NCI-H774 (cell line): ENCODE measurements at places on chromosomes 4 and X.
A peak's percentile ranks its signal among the peaks of the same experiment; 100 is the strongest.

GRCh38 chrX:71992711-71993110 is 82.1 kb downstream of the NHSL2 start:
- DNase-seq, result no peak

DNA sequence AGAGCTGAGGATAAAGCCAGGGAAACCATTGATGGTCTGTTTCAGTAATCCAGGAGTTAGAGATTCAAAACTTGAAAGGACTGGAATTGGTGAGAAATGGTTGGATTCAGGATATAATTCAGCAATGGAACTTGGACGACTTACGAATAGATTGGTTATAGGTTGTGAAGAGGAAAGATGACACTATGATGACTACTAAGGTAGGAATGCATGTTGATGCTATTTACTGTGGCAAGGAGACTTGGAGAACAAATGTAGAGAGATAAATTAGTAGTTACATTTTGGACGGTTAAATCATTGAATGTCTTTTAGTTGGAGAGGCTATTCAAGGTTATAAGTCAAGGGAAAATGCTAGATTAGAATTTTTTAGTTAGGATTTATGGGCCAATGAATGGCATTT is 365.4 kb upstream of the TECRL start:
- no peak for DNase-seq

GRCh38 chr4:25235401-25235800 is 1.6 kb downstream of the PI4K2B start:
- no peak for DNase-seq

DNA sequence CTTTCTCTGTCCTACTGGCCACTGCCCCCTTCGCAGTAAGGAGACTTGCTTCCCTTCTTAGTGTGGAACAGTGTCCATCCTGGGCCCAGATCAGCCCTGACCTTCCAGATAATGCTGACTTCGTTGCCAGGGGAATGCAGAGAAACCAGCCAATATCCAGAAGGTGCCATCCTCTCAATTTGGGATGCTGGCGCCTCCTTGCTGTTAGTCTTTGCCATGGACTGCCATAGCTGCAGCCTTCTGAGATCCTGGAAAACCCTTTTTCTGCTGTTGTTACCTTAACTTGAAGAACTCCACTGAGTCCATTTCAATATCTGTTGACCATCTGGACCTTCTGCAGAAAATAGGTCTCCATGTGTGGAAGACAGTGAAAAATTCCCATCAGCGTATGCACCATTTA is 21.8 kb downstream of the RAI2 start:
- no peak for DNase-seq

DNA sequence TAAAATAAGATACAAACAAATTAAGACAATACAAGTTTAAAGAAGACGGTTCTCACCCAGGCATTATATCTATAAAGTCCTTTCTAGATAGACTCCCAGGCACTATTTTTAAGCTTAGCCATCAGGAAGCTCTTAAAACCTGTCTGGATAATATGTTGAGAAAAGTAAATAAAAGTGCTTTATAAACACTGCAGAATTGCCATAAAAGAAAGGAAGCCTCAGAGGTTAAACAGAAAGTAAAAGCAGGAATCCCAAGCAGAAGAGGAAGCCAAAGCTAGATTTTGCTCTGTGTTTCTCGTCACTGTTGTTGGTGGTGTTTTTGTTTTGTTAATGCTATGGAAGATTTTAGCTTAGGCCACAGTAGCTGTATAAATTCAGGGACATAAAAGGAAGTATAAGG is 1267.3 kb downstream of the PCDH19 start:
- peak; percentile 0 for DNase-seq

- DNase-seq, result peak; percentile 30
Observed at GRCh38 chr4:94577136-94577535, 125.4 kb downstream of the PDLIM5 start.

GRCh38 chrX:12330841-12331240 is 192.6 kb downstream of the FRMPD4 start:
- no peak for DNase-seq

DNA sequence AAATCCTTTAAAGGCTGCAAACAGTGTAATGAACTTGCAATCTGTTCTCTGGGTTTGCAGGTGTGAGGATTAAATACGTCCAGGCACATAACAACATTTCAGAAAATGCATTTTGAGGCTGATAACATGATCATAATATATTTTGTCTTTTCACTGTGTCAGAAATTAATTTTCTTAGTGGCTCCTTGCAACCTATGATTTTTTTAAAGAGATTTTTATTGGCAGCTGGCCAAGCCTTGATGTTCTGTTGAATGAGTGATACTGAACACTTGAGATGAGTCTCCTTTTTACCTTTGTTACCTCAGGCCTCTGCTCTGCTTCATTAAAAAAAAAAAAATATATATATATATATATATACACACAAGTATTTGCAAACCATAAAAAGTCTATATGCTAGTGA is 68.2 kb upstream of the TENM3 start:
- DNase-seq, result no peak

GRCh38 chr4:89685690-89686089 is 151.3 kb downstream of the SNCA start:
- DNase-seq, result no peak

GRCh38 chr4:92830771-92831170 is 527.0 kb downstream of the GRID2 start:
- DNase-seq, result no peak

- DNase-seq, result no peak
Observed at GRCh38 chr4:113540859-113541258, 220.7 kb downstream of the CAMK2D start.

GRCh38 chrX:17005712-17006368 is 59.4 kb downstream of the REPS2 start:
- no peak for DNase-seq

GRCh38 chr4:153573221-153573620 is 107.1 kb downstream of the TMEM131L start:
- no peak for DNase-seq

DNA sequence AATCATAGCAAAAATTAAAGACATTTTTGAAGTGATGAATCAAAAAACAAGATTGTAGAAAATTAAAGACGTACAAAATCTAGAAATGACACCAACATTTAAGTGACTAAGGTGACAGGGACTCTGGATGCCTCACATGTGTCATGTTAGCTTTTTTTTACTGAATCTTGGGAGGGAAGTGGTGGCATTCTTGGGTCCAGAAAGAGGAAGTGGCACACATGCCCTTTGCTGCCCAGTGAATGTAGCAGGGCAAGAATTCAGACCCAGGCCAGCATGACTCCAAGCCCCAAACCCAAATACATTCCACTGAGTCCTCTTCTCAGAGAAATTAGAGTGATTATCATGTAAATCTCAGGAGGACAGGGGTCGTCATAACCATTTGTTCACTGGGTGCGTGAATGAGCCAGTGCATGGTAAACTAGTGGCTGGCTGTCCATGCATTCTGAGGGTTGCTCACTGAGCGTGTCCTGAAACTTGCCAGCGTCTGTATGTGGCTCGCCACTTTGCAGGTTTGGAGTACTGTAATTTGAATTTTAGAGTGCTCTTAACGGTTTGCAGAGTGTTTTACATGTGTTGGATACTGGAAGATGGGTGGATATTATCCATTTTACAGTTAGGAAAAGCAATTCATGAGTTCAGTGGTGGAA is 55.4 kb upstream of the TBC1D14 start:
- DNase-seq, result no peak

DNA sequence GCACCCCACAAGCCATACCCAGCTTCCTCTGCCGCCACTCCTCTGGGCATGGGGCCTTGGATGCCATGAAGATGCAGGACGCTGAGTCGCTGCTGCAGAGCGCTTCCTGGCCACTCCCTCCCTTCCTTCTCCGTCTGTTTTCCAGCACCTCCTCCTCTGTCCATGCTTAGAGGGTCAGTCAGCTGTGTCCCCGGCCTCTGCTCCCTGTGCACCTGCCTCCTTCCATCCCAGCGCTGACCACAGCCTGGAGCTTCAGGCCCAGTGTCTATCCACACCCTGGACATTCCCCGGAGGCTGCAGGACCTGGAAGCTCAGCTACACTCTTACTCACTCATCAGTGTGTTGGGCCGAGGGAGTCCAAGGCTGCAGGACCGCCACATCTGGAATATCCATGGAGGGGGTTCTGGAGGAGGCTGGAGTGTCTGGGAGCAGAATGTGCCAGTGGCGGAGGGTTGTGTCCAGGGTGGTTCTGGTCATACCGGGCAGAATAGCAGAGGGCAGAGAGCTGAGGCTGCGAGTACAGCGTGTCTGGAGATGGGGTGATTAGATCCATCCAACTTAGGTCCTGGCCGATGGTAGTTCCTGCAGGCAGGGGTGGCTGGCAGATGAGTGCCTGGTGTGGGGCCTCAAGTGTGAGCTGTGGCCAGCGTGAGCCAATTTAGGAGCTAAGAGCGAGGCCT is 58.6 kb upstream of the ADRA2C start:
- DNase-seq, result no peak

DNA sequence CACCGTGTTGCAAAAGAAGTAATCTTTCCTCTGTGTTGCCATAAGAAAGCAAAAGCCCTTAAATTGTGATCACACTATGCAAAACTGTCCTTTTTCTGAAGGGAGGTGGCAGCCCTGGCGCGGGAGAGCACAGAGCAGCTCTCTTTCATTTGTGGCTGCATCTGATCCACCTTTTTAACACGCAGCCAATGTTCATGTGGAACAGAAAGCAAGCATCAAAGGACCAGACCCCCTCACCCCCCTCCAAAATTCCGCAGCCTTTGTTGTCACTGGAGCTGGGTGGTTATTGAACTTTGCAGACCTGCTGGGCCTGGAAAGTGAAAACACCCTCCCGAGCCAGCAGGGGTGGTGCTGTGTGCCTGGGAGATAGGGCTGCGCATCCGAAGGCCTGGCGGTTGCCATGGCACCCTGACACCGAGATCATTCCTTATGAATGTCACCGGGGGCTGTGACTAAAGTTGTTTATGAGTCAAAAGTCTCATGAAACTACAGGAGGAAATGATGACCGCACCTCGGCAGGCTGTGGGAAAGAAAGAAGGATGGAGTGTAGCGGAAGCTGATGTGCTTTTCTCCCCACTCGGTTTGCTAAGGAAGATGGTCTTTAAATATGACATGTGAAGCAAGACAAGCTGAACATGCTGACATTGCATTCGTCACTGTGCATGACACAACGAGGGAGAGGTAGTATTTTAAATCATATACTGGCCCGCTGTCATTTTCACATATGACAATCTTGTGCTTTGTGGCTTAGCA is 367.4 kb downstream of the UNC5C start:
- no peak for DNase-seq

DNA sequence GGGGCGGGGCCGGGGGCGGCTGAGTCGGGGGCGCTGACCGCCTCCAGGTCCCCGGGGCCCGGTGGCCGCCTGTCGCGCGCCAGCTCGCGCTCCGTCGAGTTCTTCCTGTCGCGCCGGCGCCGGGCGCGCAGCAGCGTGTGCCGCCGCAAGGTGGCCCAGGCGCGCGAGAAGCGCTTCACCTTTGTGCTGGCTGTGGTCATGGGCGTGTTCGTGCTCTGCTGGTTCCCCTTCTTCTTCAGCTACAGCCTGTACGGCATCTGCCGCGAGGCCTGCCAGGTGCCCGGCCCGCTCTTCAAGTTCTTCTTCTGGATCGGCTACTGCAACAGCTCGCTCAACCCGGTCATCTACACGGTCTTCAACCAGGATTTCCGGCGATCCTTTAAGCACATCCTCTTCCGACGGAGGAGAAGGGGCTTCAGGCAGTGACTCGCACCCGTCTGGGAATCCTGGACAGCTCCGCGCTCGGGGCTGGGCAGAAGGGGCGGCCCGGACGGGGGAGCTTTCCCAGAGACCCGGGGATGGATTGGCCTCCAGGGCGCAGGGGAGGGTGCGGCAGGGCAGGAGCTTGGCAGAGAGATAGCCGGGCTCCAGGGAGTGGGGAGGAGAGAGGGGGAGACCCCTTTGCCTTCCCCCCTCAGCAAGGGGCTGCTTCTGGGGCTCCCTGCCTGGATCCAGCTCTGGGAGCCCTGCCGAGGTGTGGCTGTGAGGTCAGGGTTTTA is 1.5 kb downstream of the ADRA2C start:
- DNase-seq, result no peak

DNA sequence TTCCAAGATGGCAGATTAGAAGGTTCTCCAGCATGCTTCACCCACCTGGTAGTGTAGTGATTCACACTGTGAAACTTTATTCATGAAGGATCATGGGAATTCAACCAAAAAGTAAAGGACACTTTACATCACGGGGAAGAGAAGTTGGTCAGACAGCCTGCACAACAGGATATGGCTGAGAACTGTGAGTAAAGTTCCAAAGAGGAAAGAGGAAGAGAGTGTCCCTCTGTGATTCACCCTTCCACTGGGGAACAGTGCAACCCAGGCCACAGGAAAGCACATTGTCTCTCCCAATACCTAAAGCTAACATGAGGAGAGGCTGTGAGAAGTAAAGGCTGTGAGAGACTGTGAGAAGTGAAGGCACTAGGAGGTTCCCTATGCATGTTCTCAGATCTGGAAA is 137.2 kb downstream of the STPG2 start:
- DNase-seq, result no peak

DNA sequence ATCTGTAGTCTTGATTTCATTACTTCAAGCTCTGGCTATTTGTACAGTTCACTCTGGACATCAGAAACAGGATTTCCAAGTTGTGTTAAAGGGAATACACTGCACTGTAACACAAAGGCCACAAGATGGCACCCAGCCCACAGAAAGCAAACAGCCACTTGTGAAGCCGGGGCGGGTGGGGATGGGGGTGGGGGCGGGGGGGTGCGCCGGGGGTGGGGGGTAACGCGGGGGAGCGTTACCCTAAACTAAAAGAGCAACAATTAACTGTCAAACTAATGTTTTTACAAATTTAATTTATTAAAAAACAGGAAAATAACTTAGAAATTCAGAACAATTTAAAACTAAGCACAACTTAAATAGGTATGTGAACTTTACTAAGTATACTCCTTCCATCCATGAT is 27.3 kb downstream of the PRDX4 start:
- DNase-seq, result peak; percentile 12

DNA sequence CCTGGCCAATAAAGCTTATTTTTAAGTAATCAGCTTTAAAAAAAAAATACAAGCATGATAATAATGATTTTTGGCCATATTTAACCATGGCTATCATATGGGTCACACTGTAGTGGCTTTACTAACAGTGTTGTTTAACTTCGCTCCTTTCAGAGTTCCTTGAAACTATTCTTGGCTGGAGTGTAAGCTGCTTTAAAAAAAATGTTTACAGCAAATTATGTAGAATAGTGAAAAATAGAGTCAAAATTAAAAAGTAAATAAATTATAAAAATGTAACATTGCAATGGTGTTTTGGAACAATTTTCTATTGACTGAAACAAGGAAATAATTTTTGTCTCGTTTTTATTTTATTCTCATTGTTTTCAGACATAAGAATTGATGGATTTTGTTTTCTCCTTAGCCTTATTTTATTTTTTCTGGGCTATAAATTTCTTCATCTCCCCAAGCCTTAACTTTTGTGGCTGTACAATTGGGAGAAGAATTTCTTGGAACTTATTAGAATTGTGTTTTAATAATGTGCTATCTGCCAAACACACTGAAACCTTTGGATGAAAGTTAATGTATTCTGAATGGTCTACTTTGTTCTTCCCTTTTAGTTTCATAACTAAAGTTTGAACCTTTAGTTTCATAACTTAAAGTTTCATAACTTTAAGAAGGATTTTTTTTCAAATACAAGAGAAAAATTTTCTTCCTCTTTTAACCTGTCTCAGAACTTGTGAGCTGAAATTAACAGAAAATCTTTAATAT is 182.0 kb downstream of the ARHGAP24 start:
- no peak for DNase-seq

GRCh38 chr4:81509191-81509590 is 37.5 kb upstream of the RASGEF1B start:
- DNase-seq, result no peak

GRCh38 chr4:77740480-77740879 is 78.7 kb downstream of the CNOT6L start:
- DNase-seq, result no peak
